ENCODE measurements at places on chromosomes 12 and 14.

- DNase-seq: peak; percentile 12
Observed at GRCh38 chr12:117863002-117863709, 105.6 kb downstream of the KSR2 start.

- DNase-seq: no peak
Observed at GRCh38 chr12:69698054-69698453, 1.0 kb downstream of the BEST3 start.

- peak; percentile 93 for DNase-seq
Observed at GRCh38 chr12:76470028-76470939, 89.3 kb downstream of the OSBPL8 start.

DNA sequence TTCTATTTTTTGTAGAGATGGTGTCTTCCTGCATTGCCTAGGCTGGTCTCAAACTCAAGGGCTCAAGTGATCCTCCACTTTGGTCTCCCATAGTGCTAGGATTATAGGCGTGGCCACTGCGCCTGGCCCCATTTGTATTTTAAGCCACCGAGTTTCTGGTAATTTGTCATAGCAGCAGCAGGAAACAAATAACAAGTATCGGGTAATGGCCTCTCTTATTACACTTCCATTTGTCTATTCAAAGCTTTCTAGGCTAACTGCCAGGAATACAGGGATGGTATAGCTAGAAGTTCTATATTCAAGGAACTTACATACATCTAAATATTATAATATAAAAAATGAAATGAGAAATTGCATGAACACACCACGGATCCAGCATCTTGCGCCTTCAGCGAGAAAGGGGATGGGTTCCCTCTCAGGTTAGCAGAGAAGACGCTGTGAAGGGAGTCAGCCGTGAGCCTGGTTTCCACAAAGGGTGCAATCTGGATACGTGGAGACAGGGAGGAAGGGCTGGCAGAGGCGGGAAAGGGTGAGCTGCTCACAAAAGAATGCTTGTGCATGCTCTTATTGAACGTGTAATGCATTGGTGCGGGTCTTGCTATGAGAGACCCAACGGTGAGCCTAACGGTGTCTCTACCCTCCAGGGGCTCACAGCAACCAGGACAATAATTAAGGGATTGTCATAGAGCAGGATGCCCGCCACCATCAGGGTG is 9.5 kb downstream of the BDKRB1 start:
- DNase-seq: peak; percentile 49

- no peak for DNase-seq
Observed at GRCh38 chr14:92938235-92938875, 15.4 kb downstream of the CHGA start.

GRCh38 chr14:55354500-55354899 is 57.1 kb downstream of the ATG14 start:
- DNase-seq: peak; percentile 39

DNA sequence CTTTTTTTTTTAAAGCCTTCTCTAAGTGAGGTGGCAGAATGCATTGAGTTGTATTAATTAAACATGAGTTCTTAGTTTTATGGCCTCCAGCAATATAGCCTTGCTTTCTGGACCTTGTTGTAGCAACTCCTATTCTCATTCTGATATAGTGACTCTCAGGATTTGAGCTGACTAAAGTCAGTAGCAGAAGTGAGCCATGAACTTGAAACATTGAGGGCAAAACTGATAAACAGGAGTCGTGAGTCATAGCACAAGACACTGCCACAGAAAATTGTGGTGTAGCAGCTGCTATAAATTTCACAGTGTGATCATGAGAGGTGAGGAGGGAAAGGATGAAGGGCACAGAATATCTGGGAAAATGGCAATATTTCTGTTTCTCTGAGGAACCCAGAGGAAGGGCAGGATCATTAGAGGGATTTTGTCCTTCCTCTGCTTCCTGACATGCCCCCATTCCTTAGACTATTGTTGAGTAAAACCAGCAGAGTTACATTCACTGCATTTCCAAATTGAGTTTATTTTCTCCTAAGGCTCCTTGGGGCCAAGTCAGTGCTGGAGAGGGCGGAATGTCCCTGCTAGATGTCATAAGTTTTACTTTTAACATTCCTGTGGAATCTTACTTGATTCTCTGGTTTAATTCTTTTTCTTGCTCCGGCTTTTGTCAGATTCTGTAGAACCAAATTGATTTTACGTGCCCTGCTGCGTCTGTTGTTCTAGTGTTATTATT is 7.5 kb downstream of the KLRG1 start:
- peak; percentile 14 for DNase-seq

DNA sequence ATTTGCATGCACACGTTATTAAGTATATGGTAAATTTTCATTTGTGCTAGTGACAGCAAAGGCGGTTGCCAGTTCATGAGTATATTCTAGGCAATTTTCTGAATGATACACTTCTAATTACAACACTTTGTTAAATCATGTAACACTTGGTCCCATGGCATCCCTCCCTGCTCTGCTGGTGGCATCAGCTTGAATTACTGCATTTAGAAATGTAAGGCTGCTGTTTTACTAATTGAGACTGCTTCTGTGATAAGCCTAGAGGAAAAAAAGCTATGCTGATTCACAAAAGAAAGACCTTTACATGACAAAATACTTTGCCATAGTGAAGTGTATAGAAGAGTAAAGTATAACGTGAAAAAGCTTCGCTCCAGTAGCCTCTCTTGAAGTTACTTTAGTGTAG is 636.1 kb downstream of the KCNH5 start:
- no peak for DNase-seq

DNA sequence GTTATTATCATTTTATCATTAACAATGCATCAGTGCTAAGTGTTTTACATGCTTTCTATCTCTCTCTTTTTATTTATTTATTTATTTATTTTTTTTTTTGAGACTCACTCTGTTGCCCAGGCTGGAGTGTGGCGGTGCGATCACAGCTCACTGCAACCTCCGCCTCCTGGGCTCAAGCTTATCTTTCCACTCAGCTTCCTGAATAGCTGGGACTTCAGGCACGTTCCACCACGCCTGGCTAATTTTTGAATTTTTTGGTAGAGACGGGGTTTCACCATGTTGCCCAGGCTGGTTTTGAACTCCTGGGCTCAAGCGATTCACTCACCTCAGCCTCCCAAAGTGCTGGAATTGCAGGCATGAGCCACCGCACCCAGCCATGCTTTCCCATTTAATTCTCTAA is 3.9 kb upstream of the BTG1 start:
- DNase-seq: no peak

GRCh38 chr12:38477340-38478090 is 160.9 kb downstream of the ALG10B start:
- DNase-seq: no peak

- DNase-seq: no peak
Observed at GRCh38 chr14:24873551-24873950, 176.4 kb downstream of the STXBP6 start.

DNA sequence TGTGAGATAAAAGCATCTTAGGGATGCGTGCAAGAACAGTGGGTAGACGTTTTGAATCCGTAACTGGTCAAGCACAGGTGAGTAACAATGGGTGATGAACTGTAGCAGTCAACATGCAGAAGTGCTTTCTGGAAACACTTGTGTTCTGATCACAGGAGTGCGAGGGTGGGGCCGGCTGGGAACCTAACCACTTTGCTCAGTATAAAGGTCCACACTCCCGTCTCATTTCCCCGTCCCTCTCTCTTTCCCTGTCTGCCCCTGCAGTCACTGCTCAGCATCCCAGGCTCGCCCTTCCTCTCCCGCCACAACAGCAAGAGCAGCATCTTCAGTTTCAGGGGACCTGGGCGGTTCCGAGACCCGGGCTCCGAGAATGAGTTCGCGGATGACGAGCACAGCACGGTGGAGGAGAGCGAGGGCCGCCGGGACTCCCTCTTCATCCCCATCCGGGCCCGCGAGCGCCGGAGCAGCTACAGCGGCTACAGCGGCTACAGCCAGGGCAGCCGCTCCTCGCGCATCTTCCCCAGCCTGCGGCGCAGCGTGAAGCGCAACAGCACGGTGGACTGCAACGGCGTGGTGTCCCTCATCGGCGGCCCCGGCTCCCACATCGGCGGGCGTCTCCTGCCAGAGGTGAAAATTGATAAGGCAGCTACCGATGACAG is 127.1 kb downstream of the FIGNL2 start:
- no peak for DNase-seq

DNA sequence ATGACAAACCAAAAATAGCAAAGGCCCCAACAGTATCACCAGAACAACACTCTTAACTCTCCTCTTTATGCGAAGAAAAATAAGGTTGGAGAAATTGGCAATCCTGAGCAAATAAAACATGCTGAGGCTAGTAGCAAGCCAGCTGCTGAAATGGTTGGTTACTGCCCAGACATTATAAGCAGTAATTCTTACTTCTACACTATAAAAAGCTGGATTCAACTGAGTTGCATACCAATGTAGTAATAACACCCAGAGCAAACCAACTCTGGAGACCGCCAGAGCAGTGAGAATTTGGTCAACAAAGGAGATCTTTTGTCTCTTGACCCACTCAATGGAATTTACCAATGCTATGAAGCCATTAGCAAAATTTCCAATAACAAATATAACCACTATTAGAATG is 628 bp downstream of the TAS2R30 start:
- DNase-seq: no peak

GRCh38 chr12:8554451-8555195 is 13.9 kb upstream of the CLEC4E start:
- peak; percentile 14 for DNase-seq

DNA sequence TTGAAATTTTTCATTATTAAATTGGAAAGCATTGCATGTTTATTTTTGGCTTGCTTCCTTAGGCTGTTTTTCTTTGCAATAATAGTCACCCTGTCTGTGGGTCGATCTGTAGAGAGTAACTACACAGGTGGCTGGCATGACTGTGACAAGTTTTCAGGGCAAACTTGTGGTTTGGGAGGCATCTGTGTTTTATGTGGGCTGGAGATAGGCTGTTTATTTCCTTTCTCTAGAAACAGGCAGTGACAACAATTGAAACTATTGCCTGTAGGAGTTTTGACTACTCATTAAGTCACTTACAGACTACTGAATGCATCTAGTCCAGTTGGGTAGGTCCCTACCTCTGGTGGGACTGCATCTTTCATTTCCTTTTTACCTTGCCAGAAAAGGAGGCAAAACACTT is 155.6 kb downstream of the DYRK2 start:
- no peak for DNase-seq

GRCh38 chr14:92224358-92224954 is 98.5 kb upstream of the SLC24A4 start:
- peak; percentile 42 for DNase-seq

- DNase-seq: no peak
Observed at GRCh38 chr12:14086838-14087237, 105.4 kb upstream of the GRIN2B start.

- no peak for DNase-seq
Observed at GRCh38 chr14:68639000-68639757, 153.7 kb downstream of the ZFP36L1 start.

- DNase-seq: peak; percentile 88
Observed at GRCh38 chr12:115444346-115444745, 760.4 kb upstream of the TBX3 start.

GRCh38 chr12:121537814-121538698 is 42.8 kb downstream of the KDM2B start:
- no peak for DNase-seq

- no peak for DNase-seq
Observed at GRCh38 chr12:118185602-118186397, 49.9 kb downstream of the PEBP1 start.

- DNase-seq: no peak
Observed at GRCh38 chr12:11702959-11703358, 53.5 kb downstream of the ETV6 start.

DNA sequence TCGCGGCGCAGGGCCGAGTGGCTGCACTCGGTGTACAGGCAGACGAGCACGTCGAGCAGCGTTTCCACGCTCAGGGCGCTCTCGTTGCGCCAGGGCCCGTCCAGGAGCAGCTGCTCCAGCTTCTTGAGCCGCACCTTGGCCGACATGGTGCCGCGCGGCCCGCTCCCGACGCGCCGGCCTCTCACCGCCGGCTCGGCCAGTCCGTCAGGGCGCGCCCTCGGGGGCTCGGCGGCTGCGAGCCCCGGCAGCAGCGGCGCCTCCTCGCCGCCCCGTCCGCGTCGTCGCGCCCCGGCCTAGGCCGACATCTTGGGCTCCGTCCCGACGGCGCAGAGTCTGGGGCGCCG is 349 bp downstream of the CDC42BPB start:
- DNase-seq: no peak
